ENCODE measurements at places on chromosomes 3 and 15.

- H3K4me3 ChIP-seq = no peak overlapping the region
- no peak for DNase-seq
- H3K27ac ChIP-seq = no peak overlapping the region
Measured at GRCh38 chr15:68983961-68984481, 30.5 kb upstream of the NOX5 start.

- no peak overlapping the region for H3K27ac ChIP-seq
- H3K4me1 ChIP-seq = no peaks in the 10 kb centered on the region
- peaks cover 7% of the 10 kb centered on the region for H3K36me3 ChIP-seq
- peaks cover 61% of the 10 kb centered on the region for H3K27me3 ChIP-seq
- DNase-seq = no peak
Measured at GRCh38 chr3:85068911-85069310, 110.1 kb downstream of the CADM2 start.

DNA sequence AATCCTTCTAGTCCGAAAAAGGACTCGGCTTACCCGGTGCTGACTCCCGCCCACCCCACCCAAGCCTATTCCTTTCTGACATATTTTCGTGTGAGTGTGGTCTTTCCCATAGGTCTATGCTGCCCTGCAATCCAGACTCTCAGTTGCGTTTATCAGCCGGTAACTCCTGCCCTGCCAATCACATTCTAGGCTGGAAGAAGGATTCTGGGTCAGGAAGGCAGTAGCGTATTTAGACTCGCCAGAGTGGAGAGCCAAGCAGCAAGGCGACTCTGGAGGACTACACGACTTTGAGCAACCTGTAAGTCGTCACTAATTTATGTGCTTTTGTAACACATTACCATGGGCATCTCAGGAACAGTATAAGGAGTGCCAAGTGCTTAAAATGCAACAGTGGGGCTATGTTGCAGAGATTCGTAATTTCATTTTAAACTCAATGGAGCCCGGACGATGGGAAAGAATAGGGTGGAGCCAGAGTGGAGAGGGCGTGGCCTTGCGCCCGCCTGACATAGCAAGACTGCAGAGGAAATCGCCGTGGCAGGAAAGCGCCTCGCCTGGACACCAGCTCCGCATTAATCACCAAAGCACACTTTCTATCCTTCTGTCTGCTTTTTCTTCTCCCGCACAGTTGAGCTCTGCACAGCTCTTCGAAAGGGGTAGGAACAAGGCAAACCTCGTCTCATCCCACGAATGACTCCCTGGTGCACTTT lies 1044.2 kb downstream of the AGBL1 start:
- no peaks in the 10 kb centered on the region for H3K36me3 ChIP-seq
- peaks cover 12% of the 10 kb centered on the region for H3K4me1 ChIP-seq
- no peaks in the 10 kb centered on the region for H3K27me3 ChIP-seq
- no peak overlapping the region for H3K27ac ChIP-seq
- no peak overlapping the region for H3K4me3 ChIP-seq
- no peak for DNase-seq

DNA sequence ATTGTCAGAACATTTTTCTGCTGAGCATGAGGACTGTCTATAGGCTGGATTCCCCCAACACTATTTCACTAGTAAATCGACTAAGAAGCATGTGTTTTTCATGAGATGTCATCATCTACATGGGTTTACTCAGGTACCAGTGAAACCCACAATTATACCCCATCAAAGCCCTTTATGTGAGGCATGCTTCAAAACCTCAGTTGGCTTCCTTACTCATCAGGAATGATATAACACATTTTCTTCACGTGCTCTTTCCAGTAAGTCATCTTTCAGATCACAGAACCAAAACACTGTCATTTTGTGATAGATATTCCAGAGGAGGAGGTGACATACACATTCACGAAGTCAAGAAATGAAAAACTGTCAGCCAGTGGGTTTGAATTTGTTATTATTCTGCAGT lies 116.5 kb downstream of the ANO10 start:
- no peaks in the 10 kb centered on the region for H3K36me3 ChIP-seq
- no peak overlapping the region for H3K4me3 ChIP-seq
- H3K27ac ChIP-seq = no peak overlapping the region
- no peak for DNase-seq
- H3K27me3 ChIP-seq = no peaks in the 10 kb centered on the region
- H3K4me1 ChIP-seq = no peaks in the 10 kb centered on the region

- no peak overlapping the region for H3K4me3 ChIP-seq
- no peak for DNase-seq
- no peak overlapping the region for H3K27ac ChIP-seq
- no peaks in the 10 kb centered on the region for H3K36me3 ChIP-seq
- no peaks in the 10 kb centered on the region for H3K4me1 ChIP-seq
- peaks cover 59% of the 10 kb centered on the region for H3K27me3 ChIP-seq
Measured at GRCh38 chr3:45861043-45861719, 19.3 kb upstream of the LZTFL1 start.

DNA sequence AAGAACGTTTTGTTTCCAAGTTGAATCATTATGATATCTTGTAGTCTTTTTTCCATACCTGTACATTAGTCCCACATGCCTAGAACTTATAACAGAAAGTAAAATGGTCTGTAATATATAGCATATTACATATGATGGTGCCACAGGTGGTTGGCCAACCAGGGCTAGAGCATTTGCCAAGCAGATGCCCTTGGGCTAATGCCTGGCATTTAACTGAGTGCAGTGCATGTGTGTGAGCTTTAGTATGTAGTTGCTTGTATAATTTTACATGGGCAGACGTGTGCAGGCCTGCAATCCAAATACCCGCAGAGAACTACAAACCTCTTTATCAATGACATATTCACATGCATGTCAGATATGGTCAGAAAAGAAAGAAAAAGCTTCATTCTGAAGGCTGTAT lies 27.5 kb downstream of the THSD4 start:
- H3K27ac ChIP-seq = no peak overlapping the region
- H3K4me3 ChIP-seq = no peak overlapping the region
- DNase-seq = no peak
- no peaks in the 10 kb centered on the region for H3K36me3 ChIP-seq
- peaks cover 23% of the 10 kb centered on the region for H3K4me1 ChIP-seq
- H3K27me3 ChIP-seq = no peaks in the 10 kb centered on the region

DNA sequence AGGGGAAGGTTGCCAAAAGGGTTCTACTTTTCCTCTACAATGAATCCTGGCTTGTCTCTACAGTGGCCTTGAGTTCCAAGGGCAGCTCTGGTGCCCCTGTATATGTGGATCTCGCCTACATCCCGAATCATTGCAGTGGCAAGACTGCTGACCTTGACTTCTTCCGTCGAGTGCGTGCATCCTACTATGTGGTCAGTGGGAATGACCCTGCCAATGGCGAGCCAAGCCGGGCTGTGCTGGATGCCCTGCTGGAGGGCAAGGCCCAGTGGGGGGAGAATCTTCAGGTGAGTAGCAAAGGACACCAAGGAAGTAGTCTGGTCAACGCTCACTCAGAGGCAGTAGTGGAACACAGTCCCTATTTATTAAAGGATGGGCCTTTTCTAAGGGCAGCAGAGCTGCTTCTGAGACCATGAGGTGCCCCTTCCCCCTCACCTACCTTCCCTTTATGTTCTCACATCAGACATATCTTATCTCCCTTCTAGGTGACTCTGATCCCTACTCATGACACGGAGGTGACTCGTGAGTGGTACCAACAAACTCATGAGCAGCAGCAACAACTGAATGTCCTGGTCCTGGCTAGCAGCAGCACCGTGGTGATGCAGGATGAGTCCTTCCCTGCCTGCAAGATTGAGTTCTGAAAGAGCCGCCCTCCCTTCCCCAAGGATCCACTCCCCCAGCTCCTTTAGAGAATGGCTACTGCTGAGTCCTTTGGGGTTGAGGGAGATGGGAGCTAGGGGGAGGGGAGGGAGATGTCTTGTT lies 12.4 kb downstream of the MAP1A start:
- H3K4me3 ChIP-seq = no peak overlapping the region
- H3K36me3 ChIP-seq = peaks cover 6% of the 10 kb centered on the region
- H3K27me3 ChIP-seq = no peaks in the 10 kb centered on the region
- DNase-seq = no peak
- H3K27ac ChIP-seq = no peak overlapping the region
- no peaks in the 10 kb centered on the region for H3K4me1 ChIP-seq

DNA sequence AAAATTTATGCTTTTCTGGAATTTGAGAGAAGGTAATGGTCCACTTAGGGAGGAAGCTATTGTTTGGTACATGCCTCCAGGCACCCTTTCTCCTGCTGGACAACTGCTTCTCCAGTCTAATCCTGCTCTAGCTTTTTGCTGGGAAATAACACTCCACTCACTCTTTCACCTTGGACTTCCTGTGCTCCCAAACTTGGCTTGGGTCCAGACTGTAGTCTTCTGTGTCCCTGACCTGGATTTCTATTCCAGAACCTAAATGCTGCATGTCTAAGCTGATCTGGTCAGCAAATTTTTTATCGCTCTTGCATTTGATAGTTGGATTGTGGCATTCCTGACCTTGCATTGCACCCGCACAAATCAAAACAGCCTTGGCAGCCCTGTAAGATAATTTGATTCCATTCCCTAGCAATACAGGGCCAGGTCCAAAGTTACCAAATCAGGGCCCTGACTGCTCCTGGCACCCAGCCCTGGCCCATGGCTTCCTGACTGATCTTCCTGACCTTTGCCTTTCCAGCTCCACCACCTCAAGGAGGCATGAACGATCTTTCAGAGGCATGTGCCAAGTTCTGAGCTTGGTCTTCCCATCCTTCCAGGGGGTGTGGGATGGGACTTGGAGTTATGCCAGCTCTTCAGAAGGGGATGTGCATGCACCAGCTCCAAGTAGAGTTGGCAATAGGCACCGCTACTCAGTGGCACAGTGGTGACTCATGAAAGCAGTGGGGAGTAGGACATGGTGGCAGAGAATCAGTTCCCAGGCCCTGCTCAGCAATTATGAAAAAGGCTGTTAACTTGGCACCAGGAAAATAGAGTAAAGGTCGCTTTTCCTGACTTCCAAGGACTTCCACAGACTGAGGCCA lies 43.9 kb upstream of the GOLGA8J start:
- no peak overlapping the region for H3K4me3 ChIP-seq
- no peaks in the 10 kb centered on the region for H3K27me3 ChIP-seq

GRCh38 chr15:89521605-89522004 lies 25.2 kb upstream of the RHCG start:
- no peaks in the 10 kb centered on the region for H3K36me3 ChIP-seq
- H3K4me1 ChIP-seq = no peaks in the 10 kb centered on the region
- no peak overlapping the region for H3K27ac ChIP-seq
- no peak overlapping the region for H3K4me3 ChIP-seq

Measured in MCF 10A (cell line).